Sigmoid colon (tissue), 7 donors: ENCODE measurements at places on chromosomes 2 and 18. TPM values are rescaled to one million over a fixed set of nuclear protein-coding genes. Genes with fewer than 3 reads are reported as not detected.

DNA sequence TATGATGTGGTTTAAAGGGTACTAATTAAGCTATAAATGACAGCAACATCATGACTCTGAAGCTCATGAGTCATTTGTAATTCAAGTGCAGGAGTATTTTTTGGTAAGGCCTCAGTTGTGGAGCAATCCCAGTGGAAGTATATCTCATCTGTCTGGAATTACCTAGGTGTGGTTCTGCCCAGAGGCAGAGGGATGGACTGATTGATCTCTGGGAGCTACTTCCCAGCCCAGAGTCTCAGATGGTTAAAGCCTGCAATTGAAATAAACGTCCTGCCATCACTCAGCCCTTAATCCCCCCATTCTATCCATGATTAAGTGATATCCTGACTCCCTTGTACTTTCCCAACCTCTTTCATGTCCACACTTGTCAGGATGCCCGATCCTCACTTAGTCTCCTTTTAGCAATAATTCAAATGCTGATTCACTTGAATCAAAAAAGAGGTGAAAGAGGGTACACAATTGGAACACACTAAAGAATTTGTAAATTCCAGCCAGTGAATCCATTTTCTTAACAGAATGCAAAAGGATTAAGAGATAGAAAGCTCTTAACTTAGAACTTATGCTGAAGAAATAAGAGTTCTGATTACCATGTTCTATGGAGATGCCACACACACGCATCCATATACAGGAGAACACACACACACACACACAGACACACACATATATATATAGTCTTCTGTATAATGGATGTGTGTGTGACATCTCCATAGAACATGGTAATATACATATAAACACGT lies 664.4 kb downstream of the NYAP2 start:
- DNase-seq, result no peak

GRCh38 chr2:128280158-128280871 lies 38.4 kb downstream of the HS6ST1 start:
- DNase-seq, result peak; percentile 66

DNA sequence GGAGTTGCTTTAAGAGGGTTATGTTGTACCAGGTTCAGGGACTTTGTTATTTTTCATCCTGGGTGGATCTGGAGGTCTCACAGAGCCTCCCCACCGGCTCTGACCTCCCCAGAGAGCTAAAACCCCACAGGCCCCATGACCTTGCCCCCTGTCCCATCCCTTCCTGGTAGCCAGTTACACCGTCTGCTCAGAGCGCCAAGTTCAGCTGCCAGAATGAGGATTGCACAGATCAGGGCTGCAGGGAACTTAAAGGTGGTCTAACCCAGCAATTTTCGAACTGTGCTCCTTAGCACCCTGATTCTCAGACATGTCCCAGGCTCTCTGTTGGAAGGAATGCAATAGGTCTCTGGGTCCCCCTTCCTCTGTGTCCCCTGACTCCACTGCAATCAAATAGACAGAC lies 32.1 kb downstream of the ATOH8 start:
- peak; percentile 66 for DNase-seq

DNA sequence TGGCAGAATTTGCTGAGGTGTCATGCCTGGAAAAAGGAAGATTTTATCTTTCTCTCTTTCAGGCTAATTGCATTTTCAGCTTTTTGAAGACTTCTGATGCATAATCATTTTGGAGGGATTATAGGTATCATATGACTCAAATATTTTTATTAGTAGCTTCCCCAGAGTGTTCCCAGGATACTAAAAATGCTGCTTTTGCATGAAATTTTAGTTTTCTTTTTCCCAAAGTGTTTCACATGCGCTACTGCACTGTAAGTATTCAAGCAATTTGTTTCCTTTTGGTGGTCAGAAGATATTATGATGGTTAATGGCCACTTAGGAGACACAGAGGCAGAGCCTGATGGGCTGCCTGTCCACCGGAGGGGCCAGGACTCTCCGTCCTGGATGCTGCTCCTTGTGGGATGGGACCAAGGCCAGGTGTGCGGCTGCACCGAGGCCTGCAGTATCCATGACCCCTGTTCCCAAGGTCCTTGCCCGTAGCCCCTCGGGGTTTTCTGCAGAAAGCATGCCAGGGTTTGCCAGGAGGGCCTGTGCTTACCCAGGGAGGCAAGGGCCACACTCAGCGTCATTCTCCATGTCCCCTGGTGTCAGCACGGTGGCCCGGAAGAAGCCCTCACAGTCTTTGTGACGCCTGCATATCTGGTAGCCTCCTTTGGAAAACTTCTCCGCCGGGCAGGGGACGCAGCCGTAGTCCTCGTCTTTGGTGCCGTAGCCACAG lies 60.2 kb downstream of the EDAR start:
- no peak for DNase-seq

DNA sequence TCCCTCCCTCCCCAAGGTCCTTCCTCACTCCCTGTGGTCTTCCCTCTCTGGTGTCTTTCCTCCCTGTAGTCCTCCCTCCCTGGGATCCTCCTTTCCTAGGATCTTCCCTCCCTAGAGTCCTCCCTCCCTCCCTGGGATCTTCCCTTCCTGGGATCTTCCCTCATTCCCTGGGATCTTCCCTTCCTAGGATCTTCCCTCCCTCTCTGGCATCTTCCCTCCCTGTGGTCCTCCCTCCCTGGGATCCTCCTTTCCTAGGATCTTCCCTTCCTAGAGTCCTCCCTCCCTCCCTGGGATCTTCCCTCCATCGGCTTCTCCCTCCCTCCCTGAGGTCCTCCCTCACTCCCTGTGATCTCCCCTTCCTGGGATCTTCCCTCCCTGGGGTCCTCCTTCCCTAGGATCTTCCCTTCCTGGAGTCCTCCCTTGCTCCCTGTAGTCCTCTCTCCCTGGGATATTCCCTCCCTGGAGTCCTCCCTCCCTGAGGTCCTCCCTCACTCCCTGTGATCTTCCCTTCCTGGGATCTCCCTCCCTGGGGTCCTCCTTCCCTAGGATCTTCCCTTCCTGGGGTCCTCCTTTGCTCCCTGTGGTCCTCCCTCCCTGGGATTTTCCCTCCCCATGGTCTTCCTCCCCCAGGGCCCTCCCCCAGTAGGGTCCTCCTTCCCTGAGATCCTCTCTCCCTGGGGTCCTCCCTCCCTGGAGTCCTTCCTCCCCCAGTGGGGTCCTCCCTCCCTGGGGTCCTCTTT lies 23.0 kb downstream of the STK25 start:
- no peak for DNase-seq

DNA sequence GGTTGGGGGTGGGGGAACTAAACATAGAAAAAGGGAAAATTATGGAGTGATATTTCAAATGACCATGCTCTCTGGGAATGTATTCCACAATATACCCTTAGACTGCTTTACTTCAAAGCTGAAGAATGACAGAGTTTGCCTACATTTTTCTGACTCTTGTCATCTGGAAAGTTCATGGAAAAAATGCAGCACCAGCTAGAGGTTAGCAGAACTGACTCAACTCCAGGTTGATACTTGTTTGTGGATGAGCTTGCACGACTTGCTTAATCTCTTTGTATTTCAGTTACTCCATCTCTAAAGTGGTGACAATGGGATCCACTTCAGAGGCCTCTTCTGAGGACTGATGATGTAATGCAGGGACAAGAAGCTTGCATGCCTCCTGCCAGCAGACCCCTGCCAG lies 824.0 kb upstream of the ID2 start:
- no peak for DNase-seq

DNA sequence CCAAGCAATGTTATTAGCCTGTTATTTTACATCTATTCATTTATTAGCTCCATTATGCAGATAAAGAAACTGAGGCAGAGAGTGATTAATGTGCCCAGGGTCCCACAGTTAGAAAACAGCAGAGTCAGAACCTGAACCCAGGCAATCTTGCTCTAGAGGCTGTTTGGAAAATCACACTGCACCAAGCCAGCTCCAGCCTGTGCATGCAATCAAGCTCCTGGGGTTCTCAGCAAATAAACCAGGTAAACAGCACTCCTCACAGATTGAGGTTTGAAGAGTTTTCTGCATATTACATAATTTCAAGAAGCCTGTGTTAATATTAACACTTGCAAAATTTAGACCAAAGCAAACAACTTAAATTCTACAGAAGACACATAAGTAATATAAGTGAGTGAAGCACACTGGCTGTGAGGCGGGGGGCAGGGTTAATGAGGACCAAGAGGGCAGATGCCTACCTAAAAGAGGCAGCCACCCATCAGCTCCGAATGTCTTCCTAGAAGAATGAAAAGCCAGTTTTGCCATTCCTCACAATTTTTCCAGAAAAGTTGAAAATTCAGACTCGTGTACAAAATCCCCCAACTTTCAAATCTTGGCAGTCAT lies 35.4 kb downstream of the CACNB4 start:
- no peak for DNase-seq

- no peak for DNase-seq
These were observed 198.7 kb downstream of the ANAPC1 start for GRCh38 chr2:111685342-111685741.

DNA sequence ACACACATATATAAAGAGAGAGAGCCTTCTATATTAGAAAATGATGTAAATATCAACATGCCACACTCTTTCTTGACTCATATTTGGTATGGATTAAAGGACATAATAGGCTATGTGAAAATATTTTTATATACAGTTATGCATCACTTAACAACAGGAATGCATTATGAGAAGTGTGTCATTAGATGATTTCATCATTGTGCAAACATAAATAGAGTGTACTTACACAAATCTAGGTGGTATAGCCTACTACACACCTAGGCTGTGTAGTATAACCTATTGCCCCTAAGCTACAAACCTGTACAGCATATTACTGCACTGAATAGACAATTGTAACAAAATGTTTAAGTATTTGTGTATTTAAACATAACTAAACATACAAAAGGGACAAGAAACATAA lies 354.8 kb upstream of the CNTNAP5 start:
- no peak for DNase-seq

DNA sequence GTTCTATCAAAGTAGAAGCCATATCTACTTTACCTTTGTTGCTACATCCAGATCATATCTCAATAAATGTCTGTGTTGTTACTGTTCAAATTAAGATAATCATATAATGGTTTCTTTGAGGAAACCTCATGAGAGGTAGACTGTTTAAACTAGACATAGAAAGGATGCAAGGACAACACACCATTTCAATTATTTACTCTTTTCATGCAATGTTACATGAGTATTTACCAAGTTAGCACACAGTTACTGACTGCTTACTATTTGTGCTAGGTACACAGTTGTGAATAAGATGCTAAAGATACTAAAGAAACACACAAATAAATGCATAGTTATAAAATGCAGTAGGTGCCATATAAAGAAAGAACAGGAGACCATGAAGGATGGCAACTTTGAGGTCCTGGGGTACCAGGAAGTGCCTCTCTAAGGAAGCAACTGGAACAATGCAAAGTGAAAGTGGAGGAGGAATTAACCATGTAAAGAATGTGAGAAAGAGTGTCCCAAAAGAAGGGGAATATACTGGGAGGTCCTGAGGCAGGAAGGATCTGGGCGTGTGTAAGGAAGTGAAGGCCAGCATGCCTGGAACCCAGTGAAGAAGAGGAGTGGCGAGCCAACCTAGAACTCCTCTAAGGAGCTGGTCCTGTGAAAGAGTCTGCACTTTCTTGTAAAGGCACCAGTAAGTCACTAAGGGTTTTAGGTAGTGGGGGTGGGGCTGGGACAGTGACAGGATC lies 39.4 kb downstream of the RBMS1 start:
- DNase-seq, result no peak

DNA sequence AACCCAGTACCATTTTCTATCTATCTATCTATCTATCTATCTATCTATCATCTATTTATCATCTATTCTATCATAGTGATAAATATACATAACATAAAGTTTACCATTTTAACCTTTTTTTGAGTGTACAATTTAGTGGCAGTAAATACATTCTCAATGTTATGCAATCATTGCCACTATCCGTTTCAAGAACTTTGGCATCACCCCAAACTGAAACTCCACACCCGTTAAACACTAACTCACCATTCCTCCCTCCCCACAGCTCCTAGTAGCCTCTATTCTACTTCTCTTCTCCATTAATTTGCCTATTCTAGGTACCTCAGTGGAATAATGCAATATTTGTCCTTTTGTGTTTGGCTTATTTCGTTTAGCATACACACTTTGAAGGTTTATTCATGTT lies 82.5 kb upstream of the KCNE4 start:
- no peak for DNase-seq

DNA sequence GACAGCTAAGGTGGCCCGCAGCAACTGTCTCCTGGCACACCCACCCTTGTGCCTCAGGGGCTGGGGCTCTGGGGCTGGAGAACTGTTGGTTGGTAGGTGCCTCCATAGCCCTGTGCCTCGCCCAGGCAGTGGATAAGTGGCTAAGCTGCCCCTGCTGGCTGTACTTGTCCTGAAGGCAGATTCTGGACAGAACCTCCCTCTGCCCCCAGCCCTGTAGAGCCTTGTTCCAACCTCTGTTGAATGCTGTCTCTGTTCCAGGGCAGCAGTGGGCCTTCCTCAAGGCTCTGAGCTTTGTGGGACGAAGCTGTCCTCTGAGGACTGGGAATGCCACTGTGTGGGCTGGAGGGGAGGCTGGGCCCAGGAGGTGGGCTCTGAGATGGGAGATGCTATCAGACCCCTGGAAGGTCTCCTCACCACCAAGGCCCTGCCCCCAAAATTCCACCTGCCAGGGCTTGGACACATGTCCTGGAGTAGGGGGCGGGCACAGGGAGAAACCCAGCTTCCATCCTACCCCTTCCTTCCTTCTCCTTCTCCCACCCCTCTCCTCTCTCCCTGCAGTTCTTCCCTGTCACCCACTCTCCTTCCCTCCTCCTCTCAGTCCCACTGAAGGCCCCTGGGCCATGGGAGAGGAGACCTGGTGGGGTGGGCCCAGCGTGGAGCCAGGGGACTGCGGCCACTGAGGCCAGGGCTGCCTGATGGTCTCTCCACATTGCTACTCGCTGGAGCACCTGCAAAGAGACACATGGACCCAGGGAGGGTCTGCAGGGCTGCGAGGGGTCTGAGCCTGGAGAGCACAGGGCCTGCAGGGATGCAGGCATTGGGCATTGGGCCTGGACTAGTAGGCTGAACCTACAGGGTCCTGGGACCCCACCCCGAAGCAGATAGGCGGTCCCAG lies 1.7 kb upstream of the PDCD1 start:
- DNase-seq, result peak; percentile 63

The LAMA3 gene
- 10.3 TPM for total RNA-seq
